OCI-LY7 (cell line): ENCODE measurements at places on chromosomes 1 and 21. TPM values are rescaled to one million over a fixed set of nuclear protein-coding genes. Genes with fewer than 3 reads are reported as not detected.

The CFHR2 gene
- not detected in 2 replicates for total RNA-seq

The SEMA4A gene
- 196 and 205 TPM in 2 replicates for total RNA-seq

The TRAF3IP3 gene
- 46.6 and 53.6 TPM in 2 replicates for total RNA-seq

The NHLH1 gene
- 0.65 and 0.68 TPM in 2 replicates for total RNA-seq

The CALML6 gene
- 2.4 and 5.1 TPM in 2 replicates for total RNA-seq

The C1QTNF12 gene
- 6.1 and 7.0 TPM in 2 replicates for total RNA-seq

The OR2W3 gene
- not detected in 2 replicates for total RNA-seq

The KRTAP10-8 gene
- total RNA-seq: not detected in 2 replicates

DNA sequence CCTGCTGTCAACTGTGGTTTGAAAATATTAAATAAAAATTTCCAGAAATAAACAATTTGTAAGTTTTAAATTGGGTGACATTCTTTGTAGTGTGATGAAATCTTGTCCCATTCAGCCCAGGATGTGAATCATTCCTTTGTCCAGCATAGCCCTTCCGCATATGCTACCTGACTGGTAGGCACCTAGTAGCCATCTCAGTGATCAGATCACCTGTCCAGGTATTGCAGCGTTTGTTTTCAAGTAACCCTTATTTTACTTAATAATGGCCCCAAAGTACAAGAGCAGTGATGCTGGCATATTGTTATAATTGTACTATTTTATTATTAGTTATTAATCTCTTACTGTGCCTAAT, 351.6 kb upstream of the B3GALT2 start:
- no peak for DNase-seq

GRCh38 chr1:182170891-182171461, 109.5 kb upstream of the ZNF648 start:
- DNase-seq: no peak

- DNase-seq: no peak
Measured at GRCh38 chr1:195717651-195718050, 890.6 kb downstream of the KCNT2 start.

DNA sequence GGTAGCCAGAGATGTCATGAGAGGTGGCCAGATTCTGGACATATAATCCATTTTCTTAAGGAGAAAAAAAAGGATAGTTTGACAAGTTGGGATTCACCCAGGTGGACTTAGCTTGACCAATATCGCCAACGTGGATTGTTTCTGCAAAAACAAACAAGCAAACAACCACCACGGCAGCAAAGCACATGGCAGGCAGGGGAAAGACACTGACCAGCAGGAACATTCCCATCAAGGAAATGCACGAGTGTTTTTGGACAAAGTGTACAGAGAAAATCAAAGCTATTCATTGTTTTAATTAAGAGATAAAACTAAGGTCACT, 9.1 kb upstream of the PLA2G2C start:
- DNase-seq: no peak

- no peak for DNase-seq
Measured at GRCh38 chr1:38128926-38129453, 82.4 kb upstream of the POU3F1 start.

GRCh38 chr1:204841798-204842197, 28.9 kb upstream of the NFASC start:
- peak; percentile 72 for DNase-seq

GRCh38 chr1:103156966-103157365, 48.6 kb upstream of the COL11A1 start:
- DNase-seq: no peak

- DNase-seq: peak; percentile 69
Measured at GRCh38 chr1:202160377-202160940, at the start of gene PTPN7. Gene PTPN7, minus strand, starts transcription at chr1:202160602. Its CDS starts 1,200 bp downstream, at chr1:202159402.

GRCh38 chr1:19488136-19488535, 2.8 kb upstream of the CAPZB start:
- DNase-seq: no peak

DNA sequence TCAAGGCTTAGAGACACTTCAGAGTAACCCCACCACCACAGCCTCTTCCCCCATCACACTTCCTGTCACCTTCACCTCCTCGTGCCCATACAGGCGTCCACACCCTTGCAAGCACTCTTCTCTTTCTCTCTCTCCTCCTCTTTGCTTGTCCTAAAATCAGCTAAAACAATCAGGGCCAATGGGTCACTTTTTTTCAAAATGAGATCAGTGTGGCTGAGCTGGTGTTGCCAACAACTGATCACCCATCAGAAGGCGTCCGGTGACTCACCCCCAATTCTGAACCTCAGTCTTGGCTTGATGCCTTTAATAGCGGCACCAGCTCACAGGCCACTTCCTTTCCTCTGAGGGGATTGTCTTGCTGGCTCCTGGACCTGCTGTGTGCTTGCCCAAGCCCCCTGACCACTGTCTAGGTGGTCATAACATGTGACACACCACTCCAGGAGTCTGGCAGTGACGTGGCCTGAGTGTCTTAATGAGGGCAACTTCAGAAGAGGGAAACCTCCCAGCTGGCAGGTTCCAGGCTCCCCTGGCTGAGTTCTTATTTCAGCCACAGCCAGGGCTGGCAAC, 1.6 kb downstream of the DRAXIN start:
- no peak for DNase-seq

DNA sequence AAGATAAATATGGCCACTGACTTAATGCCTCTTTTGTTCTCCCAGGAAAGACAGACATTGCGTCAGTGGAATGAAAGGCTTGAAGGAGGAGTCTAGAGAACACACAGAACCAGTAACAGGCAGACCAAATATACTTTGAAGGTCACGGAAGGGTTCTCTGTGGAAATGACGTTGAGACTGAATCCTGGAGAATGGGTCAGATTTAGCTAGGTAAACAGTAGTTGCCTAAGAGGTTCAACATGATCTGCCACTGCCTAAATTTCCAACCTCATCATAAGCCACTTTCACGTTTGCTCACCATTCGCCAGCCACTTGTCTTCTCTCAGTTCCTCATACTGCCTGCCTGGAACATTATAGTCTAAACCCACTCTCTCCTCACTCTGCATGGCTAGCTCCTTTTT, 20.5 kb downstream of the PLA2G4A start:
- no peak for DNase-seq

DNA sequence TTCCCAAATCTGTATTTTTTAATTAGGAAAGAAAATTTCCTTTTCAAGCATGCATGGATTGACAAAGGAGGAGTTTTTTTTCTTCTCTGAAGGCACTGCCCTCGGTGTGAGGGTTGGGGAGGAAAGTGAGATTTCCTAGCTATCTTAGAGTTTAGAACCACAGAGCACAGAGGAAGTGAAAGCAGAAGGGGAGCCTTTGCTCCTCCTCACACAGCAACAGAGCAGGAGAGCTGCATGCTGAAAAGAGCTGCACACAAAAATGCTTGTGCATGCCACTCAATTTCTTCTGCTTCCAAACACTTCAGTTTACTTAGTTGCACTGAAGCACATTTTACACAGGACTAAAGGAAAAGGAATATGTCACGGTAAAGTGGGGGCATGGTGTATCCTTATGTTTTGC, 308.1 kb downstream of the GPATCH2 start:
- peak; percentile 8 for DNase-seq

GRCh38 chr1:201882665-201883132, 6.0 kb upstream of the SHISA4 start:
- peak; percentile 35 for DNase-seq

DNA sequence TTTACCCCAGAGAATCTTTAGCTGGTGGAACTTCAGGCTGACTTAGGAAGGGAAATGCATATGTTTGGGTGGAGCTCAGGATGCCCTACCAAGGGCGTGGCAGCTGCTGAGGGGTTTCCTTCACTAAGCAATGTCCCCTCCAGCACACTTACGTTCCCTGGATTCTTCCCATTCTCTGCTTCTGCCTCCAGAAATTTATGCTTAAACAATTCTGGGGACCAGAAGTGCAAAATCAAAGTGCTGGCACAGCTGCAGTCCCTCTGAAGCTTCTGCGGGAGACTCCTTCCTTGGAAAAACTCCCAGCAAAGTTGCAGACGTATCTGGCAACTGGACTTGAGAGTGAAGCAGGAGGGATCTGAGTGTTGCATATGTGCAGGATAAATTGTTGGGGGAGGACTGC, 402.8 kb downstream of the PCP4 start:
- no peak for DNase-seq

GRCh38 chr1:6811583-6811982, 26.3 kb downstream of the CAMTA1 start:
- DNase-seq: no peak

GRCh38 chr1:161506336-161507223, 1.3 kb downstream of the FCGR2A start:
- DNase-seq: no peak

DNA sequence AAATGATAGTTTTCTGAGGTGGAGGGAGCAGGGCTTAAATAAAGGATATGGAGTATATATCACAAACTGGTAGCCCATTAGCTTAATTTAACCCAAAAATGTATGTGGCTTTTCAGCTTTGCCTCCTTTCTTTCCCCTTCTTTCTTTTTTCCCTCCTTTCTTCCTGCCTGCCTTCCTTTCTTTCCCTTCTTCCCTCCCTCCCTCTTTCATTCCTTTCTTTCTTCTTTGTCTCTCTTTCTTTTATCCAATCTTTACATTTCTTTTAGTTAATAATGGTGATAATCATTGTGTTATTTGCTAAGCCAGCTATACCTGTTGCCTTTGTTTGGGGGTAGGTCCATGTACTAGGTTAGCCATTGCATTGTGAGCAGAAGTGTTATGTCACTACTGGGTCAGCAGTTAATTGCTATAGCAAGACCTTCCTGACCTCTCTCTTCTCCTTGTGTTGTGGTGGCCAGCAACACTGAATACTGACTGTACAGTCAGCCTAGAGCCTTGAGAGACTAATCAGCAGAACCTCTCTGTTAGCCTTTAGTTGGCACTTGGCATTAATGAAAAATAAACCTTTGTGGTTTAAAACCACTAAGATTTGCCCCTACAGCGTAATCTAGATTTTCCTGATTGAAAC, 5.1 kb downstream of the GORAB start:
- DNase-seq: no peak

- DNase-seq: no peak
Measured at GRCh38 chr1:162398999-162399580, 12.8 kb downstream of the SH2D1B start.

GRCh38 chr1:180031664-180032063, 77.1 kb downstream of the CEP350 start:
- DNase-seq: no peak

- DNase-seq: no peak
Measured at GRCh38 chr1:31701091-31701736, 2.6 kb downstream of the COL16A1 start.

DNA sequence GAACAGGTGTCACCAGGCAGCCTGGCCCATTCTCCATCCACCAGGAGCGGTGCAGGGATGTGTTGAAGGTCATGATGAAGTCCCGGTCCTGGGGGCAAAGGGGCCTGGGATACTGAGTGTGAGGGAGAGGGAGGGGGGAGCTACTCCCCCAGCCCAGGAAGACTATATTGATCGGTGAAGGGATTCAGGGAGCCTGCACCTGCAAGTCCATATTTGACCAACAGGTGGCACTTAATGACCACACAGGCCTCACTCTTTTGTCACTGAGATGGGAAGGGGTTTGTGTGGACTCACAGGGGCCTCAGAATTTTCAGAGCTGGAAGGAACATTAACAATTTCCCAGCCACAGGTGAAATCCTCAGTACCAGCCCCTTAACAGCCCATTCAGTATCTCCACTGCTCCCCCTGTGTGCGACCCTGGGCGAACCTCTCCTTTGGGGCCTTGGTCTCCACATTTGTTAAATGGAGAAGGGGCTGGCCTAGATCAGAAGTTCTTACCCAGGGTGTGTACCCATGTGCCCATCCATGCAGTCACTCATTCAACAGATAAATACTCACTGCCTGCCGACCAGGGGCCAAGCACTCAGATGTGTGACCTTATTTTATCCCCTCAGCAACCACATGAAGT, 55.6 kb downstream of the NKAIN1 start:
- peak; percentile 64 for DNase-seq

- DNase-seq: no peak
Measured at GRCh38 chr21:26845066-26845758, at the start of gene ADAMTS1. Gene ADAMTS1, minus strand, starts transcription at chr21:26845409. Its CDS starts 455 bp downstream, at chr21:26844954.

GRCh38 chr1:168164771-168165170, 14.0 kb upstream of the TIPRL start:
- DNase-seq: no peak

DNA sequence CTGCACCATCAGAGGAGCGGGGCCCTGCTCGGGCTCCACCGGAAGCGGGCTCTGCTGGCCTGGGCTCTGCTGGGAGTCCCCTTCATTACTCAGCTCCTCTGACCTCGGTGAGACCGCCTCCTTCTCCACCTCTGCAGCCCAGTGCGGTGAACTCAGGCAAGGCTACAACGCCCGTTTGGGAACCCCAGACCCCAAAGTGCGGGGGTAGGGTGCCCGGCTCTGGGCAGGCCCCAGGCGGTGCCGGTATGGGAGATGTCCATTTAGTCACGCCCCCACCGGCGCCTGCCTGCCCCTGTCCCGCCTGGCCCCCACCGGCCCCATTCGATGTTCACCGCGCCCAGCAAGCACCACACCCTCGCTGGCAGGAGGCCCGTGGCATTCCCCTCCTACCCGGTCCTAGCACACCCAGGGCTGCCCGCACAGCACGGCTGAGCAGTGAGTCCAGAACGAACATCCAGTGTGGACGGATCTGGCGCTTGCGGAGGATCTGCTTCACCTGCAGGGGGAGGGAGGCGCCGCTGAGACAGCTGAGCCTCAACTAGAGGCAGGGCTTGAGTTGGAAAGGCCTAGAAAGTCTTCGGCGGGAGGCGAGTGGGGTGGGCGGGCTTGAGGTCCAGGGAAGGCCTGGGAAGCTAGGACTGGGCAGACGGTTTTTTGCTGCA, 10.0 kb downstream of the MAP3K6 start:
- DNase-seq: peak; percentile 48

DNA sequence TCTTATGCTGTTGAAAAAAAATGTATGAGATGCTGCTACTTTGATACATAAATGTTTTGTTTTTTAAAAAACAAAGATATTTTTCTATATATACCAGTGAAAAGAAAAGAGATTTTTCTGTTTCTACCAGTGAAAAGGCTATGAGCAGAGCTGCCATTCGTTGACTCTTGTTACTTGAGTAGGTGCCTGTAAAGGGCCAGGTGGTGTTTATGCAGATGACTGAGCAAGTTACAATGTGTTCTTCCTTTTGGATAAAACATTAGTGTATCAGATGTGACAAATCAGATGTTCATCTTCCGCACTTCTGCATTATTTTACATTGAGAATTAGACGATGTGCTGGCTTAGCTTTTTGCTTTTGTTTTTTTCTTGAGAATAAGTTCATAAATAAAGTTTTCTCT, 45.4 kb downstream of the BARHL2 start:
- DNase-seq: no peak

GRCh38 chr1:40798366-40799281, 15.0 kb downstream of the KCNQ4 start:
- DNase-seq: no peak

- DNase-seq: no peak
Measured at GRCh38 chr1:162169031-162169790, 99.7 kb downstream of the NOS1AP start.

- no peak for DNase-seq
Measured at GRCh38 chr1:63943393-63943792, 169.6 kb downstream of the ROR1 start.

GRCh38 chr1:95723346-95723745, 489.3 kb downstream of the RWDD3 start:
- no peak for DNase-seq

DNA sequence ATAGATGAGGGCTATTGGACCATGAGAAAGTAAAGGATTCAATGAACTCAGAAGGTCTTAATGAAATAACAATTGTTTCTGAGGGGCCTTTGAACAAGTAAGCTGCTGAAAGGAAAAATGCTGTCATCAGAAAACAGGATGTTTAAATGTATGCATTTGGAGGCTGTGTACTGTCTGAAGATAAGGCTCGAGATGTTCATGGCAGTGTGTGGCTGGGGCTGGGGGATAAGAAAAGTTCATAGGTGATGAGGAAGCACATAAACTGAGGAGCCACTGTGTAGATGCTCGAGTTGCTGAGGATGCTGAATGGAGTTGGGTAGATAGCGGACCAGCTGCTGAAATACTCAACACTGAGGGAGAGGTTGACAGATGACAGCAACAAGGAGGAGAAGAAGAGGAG, 17.8 kb downstream of the THEM4 start:
- DNase-seq: no peak
